ENCODE measurements at places on chromosomes 5 and 9.

DNA sequence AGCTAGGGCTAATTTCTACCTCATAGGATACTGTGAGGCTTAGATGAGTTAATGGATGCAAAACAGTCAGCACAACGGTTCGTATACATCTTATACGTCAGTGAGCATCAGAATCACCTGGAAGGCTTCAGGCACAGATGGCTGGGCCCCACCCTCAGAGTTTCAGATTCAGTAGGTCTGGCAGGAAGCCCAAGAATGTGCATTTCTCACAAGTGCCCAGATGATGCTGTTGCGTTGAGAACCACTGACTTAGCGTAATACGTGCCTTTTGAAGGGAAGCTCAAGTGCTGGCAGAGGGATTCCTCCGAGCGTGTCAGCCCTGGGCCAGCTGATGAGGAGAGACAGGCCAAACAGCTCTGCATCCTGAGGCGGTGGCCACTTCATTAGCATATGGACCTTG lies 117.1 kb upstream of the WWC1 start:
- no peak for DNase-seq

DNA sequence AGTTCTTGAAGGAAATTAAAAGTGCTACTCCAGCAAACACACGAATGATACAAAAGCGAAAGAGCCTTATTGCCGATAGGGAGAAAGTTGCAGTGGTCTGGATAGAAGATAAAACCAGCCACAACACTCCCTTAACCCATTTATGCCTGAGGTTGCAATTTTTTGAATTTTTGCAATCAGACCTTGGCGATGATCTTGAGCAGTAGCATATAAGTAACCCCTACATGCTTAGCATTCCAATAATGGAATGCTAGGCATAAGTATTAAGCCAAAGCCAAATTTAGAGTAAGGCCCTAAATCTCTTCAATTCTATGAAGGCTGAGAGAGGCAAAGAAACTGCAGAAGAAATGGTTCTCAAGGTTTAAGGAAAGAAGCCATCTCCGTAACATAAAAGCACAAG lies 153.5 kb downstream of the SLC28A3 start:
- no peak for DNase-seq

DNA sequence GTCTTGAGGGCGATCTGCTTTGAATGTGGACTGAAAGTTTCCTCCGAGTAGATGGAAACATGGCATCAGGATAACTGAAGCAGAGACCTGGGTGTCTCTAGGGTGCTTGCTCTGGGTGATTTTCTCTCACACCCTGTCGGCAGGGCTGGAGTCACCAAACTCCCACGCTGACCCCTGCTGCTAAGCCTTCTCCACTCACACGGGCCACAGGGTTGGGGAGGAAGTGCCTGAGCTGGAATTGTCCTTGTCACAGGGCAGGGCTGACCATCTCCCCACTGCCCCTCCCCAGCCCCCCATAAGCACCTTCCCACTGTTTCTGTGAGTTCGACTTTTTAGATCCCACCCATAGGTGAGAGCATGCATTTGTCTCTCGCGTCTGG lies 212.9 kb downstream of the FANCC start:
- DNase-seq, result no peak

DNA sequence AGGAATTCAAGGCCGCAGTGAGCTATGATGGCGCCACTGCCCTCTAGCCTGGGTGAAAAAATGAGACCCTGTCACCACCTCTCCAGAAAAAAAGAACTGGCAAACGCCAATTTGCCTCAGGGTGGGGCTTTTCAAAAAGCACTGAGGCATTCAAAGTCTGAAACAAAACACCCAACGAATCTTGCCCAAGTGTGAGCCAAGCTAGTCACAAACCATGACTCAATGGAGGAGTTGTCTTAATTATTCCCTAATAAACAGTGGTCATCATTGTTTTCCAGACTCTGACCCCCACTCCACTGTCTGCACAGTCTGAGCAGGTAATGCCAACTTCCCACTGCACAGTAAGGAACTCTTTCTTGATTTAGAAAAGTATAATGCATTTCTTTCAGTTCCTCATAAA lies 16.8 kb downstream of the FRMD3 start:
- no peak for DNase-seq

DNA sequence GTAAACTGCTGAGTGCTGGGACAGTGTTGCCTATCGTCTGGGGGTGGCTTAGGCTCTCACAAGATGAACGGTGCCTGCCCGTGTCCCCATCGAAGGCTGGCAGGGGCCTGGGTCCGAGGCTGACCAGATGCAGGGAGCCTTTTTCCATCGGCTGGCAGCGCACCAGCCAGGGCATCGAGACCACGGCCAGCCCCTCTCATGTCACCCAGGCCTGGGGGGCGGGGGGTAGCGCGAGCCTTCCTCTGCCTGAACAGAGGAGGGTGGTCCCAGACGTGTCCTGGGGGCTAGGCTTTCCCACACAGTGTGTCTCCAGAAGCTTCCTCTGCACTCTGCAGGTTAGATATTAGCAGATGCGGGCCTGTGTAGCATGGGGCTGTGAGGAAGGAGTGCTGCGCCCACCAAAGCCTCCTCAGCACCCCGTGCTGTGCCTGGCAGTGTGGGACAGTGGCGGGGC lies 17.3 kb downstream of the FGD3 start:
- no peak for DNase-seq

GRCh38 chr9:84691634-84692033 lies 22.1 kb downstream of the NTRK2 start:
- no peak for DNase-seq

DNA sequence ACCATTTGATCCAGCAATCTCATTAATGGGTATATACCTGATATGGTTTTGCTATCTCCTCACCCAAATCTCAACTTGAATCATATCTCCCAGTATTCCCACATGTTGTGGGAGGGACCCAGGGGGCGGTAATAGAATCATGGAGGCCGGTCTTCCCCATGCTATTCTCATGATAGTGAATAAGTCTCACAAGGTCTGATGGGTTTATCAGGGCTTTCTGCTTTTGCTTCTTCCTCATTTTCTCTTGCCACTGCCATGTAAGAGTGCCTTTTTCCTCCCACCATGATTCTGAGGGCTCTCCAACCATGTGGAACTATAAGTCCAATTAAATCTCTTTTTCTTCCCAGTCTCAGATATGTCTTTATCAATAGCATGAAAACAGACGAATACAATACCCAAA lies 74.5 kb upstream of the APC start:
- no peak for DNase-seq

DNA sequence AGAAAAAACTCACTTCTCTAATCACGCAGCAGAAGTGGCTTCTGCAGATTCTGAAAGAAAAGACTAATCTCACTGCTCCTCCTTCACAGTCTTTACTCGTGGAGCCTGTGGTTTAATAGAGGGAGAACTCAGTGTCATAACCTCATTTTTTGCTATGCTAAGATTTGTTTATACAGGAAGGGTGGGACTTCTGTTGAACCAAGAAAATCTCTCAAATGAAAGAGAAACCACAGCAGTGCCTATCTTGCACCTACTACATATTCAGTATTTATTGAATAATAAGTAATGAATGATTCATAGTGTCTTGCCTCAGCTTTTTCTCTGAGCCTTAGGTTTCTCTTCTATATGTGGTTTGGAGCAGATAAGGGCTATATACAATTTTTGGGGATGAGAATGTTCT lies 136.1 kb upstream of the DMAC1 start:
- no peak for DNase-seq

GRCh38 chr5:53779541-53779981 lies 219.1 kb downstream of the NDUFS4 start:
- DNase-seq, result peak; percentile 77

GRCh38 chr9:113210815-113211214 lies 10.3 kb downstream of the FKBP15 start:
- no peak for DNase-seq

GRCh38 chr9:11011696-11012095 lies 398.9 kb upstream of the PTPRD start:
- no peak for DNase-seq

- peak; percentile 88 for DNase-seq
Observed at GRCh38 chr5:150640311-150641005, at the start of gene SYNPO. Gene SYNPO, plus strand, starts transcription at chr5:150640660. Its CDS starts 7,616 bp downstream, at chr5:150648276.

GRCh38 chr5:179143446-179143845 lies 83.3 kb downstream of the ZNF354C start:
- DNase-seq, result peak; percentile 54

DNA sequence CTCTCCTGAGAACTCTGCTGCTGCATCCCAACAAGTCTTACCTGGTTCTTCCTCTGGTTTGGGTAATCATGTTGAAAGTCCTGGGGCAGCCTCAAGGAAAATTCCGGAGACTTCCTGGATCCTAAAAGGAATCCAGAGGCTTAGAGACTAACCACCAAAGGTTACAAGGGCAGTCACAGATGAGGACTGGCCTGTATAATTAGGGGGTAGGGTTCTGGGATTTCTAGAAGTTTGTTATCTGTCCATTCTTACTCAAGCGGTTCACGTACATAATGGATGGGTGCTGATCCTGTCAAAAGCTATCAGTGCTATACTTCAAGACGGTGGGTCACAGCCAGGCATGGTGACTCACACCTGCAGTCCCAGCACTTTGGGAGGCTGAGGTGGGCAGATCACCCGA lies 51.4 kb upstream of the EPB41L4B start:
- DNase-seq, result no peak

DNA sequence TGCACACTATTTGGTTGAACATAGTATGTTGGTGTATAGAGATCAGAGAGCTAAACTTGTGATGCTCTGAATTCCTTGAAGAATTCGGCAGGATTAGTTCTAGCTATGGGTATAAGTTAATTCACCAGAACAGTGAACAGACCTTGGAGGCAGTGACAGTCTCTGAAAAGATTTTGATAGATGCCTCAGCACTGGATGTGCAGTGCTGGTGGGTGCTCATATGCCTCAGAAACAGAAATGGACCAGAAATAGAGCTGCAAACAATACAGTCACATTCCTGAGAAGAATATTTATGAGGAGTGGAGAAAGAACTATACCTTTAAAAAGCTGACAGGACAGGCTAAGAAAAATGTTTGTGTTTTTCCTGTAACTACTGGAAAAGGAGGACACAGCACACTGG lies 747.7 kb downstream of the KCTD16 start:
- DNase-seq, result no peak

- DNase-seq, result peak; percentile 57
Observed at GRCh38 chr9:17810728-17811571, 232.1 kb downstream of the SH3GL2 start.

DNA sequence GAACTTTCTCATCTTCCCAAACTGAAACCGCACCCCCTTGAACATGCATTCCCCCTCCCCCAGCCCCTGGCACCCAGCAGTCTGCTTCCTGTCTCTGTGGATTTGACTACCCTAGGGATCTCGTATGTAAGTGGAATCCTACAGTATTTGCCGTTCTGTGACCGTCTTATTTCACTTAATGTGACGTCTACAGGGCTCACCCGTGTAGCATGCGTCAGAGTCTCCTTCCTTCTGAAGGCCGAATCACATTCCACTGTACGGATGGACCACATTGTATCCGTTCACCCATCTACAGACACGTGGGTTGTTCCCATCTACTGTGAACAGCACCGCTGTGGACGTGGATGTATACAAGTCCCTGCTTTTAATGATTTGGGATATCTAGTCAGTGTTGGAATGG lies 4.5 kb downstream of the PRRX2 start:
- peak; percentile 81 for DNase-seq

GRCh38 chr5:1391691-1392090 lies 46.8 kb upstream of the CLPTM1L start:
- DNase-seq, result no peak

- no peak for DNase-seq
Observed at GRCh38 chr9:96027251-96028131, 152.0 kb downstream of the ERCC6L2 start.

DNA sequence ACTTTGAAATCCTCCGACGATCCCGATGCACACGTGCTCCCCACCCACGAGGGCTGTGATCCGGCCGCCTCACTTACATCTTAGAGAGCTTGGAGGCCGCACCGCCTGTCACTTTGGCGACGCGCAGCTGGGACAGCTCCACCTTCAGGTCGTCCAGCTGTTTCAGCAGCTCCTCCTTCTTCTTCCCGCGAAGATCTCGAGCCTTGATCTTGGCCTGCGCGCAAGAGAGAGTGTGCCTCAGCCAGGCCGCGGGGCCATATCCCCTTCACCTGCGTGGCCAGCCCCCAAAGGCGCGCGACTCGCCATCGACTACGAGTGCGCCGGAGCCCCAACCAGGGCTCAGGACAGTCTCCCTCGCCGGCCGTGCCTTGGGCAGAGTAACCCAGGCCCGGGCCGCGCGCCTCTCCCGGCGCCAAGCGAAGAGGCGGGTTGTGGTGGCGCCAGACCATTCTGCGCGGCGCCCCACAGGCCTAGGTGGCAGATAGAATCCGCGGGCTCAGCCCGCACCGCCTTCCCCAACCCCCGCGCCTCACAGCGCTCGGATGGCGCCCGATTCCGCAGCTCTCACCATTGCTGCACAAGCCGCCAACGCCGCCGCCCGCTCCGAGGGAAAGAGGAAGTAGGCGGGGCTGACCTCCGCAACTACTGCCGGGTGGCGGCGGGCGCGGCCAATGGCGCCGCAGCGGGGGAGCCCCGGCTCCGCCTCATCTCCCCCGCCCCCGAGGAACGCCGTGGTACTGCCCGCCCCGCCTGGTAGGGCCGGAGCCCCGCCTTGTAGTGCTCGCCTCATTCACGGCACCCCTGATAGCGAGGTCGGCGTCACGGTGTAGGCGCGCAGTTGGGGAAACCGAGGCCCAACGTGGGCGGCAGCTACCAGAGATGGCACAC lies at the start of the genes ARPC5L and RPL35:
TSS of gene ARPC5L (plus strand) at position 789 of the 888 bp plus-strand sequence. CDS start 7,161 bp downstream, outside the sequence.
TSS of gene RPL35 (minus strand) at position 616 of the 888 bp plus-strand sequence. CDS start at position 571, 45 bp downstream.
- peak; percentile 99 for DNase-seq

DNA sequence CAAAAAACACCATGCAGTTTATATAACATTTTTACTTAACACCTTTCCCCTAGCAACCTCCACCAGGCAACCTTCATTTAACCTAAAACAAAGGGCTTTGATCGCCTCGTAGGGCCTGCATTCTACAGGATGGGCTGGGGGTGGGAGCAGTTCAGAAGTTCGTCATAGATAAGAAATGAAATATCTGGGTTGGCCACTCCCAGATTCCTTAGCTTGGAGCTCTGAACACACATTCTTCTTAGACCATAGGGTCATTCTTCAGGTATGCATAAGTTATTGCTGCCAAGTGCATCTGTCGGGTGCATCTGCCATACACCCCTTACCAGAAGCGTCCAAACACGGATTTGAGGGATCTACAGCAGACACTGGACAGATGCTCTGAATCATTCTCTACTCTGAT lies 4.3 kb upstream of the SLC22A5 start:
- DNase-seq, result no peak

GRCh38 chr5:95045181-95045965 lies 239.5 kb downstream of the MCTP1 start:
- DNase-seq, result no peak

- no peak for DNase-seq
Observed at GRCh38 chr5:64347309-64347708, 158.5 kb upstream of the RGS7BP start.

All from AG08395 (cell line).